Colonic mucosa (tissue), 4 donors: ENCODE measurements at places on chromosomes 11 and 22. TPM values are rescaled to one million over a fixed set of nuclear protein-coding genes. Genes with fewer than 3 reads are reported as not detected.
A peak's percentile ranks its signal among the peaks of the same experiment; 100 is the strongest.

GRCh38 chr11:96681019-96681716, 291.4 kb downstream of the JRKL start:
- H3K27me3 ChIP-seq: no peaks in the 10 kb centered on the region
- H3K27ac ChIP-seq: no peak overlapping the region
- no peak for DNase-seq
- no peak overlapping the region for H3K4me3 ChIP-seq
- no peaks in the 10 kb centered on the region for H3K4me1 ChIP-seq
- no peaks in the 10 kb centered on the region for H3K36me3 ChIP-seq

DNA sequence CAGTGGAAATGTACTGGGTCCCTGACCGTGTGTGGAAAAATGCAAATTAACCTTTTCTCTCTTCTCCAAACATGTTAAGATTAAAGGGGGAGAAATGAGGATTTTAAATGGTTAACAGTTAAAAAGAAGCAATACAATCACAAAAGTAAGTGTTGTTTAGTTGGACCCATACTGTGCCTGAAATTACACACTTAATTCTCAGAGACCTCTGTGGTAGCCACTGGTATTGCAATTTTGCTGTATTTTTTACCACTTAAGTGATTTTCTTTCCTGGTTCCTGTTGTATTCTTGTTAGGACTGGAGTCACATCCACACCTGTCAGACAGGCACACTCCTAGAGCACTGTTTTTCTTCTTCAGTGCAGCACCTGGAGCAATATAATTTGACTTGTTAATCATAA, 179.6 kb upstream of the PDGFD start:
- no peaks in the 10 kb centered on the region for H3K27me3 ChIP-seq
- no peaks in the 10 kb centered on the region for H3K36me3 ChIP-seq
- no peaks in the 10 kb centered on the region for H3K4me1 ChIP-seq
- DNase-seq: no peak

DNA sequence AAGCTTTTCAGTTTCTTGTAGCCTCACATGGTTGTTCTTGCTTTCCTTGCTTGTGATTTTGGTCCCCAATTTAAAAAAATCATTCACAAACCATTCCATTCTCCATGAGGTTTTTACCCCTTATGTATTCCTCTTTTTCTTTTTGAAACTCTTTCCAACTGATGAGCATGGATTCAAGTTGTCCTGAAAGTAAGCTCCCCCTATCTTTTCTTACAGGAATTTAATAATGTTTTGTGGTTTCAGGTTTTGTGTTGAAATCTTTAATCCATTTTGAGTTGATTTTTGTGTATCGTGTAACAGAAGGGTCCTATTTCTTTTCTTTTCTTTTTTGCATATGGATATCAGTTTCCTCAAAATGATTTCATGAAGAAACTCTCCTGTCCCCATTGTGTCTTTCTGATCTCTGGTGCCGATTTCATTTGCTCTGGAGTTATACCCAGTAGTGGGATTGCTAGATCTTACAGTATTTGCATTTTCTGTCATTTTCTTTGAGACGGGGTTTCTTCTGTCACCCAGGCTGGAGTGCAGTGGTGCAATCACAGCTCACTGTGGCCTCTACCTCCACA, 58.5 kb downstream of the LRRC74B start:
- DNase-seq: no peak
- no peaks in the 10 kb centered on the region for H3K36me3 ChIP-seq
- peaks cover 3% of the 10 kb centered on the region for H3K4me1 ChIP-seq
- H3K4me3 ChIP-seq: no peak overlapping the region
- H3K27ac ChIP-seq: no peak overlapping the region
- H3K27me3 ChIP-seq: no peaks in the 10 kb centered on the region

DNA sequence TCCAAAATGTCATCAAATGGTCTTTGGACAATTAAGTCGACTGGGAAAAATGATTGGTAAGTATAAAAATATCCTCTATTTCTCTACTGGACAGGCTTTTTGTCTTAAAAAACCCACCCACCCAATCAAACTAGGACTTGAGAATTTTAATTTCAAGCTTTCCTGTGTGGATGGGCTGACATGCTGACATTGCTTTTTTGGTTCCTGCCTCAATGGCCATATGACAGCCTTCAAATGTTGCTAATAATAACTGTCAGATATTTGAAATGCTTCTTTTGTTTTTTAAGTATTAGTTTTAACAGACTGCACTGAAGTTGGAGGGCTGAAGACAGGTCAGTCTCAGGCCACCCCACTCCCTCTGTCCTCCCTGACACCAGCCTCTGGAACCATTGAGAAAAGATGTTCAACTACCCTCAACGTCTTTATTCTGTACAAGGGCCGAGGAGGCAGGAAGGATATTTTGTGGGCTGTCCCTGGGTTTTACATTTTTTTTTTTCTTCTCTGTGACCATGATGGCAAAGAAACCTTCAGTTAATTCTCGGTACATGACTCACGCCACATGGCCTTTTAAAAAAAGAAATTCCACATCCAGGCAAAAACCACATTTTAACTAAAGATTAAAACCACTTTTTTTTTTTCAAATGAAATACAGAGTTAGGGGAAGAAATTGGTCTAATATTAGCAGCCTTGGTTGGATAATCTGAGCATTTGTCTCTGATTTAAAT, 130.4 kb downstream of the SLC1A2 start:
- H3K27me3 ChIP-seq: no peaks in the 10 kb centered on the region
- DNase-seq: no peak
- no peak overlapping the region for H3K27ac ChIP-seq
- H3K36me3 ChIP-seq: no peaks in the 10 kb centered on the region

GRCh38 chr11:132535830-132536229, 996.5 kb downstream of the OPCML start:
- DNase-seq: no peak
- H3K4me3 ChIP-seq: no peak overlapping the region
- H3K4me1 ChIP-seq: no peaks in the 10 kb centered on the region
- no peaks in the 10 kb centered on the region for H3K27me3 ChIP-seq

DNA sequence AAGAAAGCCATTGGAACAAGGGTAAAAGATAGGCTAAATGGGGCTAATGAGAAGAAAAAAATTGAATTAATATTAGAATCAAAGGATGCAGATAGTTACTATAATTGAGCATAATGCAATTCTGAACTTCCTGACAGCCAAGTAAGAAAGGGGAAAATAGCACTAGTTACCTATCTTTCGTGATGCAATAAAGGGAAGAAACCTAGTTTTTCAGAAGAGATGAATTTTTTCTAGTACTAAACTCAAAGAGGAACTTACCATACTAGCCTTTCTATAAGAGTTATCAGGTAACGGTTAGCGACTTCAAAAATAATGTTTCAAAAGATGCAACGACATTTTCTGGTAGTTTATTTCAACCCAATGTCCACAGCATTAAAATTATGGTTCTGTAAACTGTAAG, 8.8 kb upstream of the WT1 start:
- peaks cover 22% of the 10 kb centered on the region for H3K27me3 ChIP-seq
- DNase-seq: no peak
- no peaks in the 10 kb centered on the region for H3K36me3 ChIP-seq
- H3K4me3 ChIP-seq: no peak overlapping the region
- H3K27ac ChIP-seq: no peak overlapping the region

DNA sequence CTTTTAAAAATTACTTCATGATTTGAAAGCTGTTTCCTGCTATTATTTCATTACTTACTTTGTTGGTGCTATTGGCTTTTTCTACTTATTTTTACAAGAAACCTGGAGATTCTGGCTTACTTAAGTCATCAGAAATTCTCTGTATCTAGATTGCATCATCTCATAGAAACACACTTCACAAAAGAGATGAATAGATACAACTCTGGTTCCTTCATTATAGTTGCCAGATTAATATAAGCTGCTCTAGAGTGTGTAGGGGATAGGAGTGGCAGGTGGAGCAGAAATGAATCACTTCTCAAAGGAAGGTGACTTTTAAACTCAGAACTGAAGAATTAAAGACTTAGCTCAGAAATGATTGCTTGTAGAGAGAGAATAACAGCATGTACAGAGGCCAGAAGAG, 20.0 kb downstream of the CYP2R1 start:
- no peaks in the 10 kb centered on the region for H3K36me3 ChIP-seq
- H3K27me3 ChIP-seq: no peaks in the 10 kb centered on the region
- no peak overlapping the region for H3K27ac ChIP-seq
- H3K4me3 ChIP-seq: no peak overlapping the region
- H3K4me1 ChIP-seq: no peaks in the 10 kb centered on the region
- DNase-seq: no peak

- no peak overlapping the region for H3K27ac ChIP-seq
- no peak for DNase-seq
- H3K4me3 ChIP-seq: no peak overlapping the region
- no peaks in the 10 kb centered on the region for H3K36me3 ChIP-seq
These were observed 287.7 kb downstream of the TMEM135 start for GRCh38 chr11:87325490-87325872.

GRCh38 chr22:44625981-44626687, 75.9 kb upstream of the PRR5 start:
- H3K4me3 ChIP-seq: no peak overlapping the region
- no peaks in the 10 kb centered on the region for H3K27me3 ChIP-seq
- H3K4me1 ChIP-seq: no peaks in the 10 kb centered on the region
- H3K36me3 ChIP-seq: no peaks in the 10 kb centered on the region
- DNase-seq: peak; percentile 71
- no peak overlapping the region for H3K27ac ChIP-seq

- H3K36me3 ChIP-seq: no peaks in the 10 kb centered on the region
- H3K4me3 ChIP-seq: no peak overlapping the region
- no peaks in the 10 kb centered on the region for H3K4me1 ChIP-seq
- no peak for DNase-seq
- no peaks in the 10 kb centered on the region for H3K27me3 ChIP-seq
These were observed 21.1 kb downstream of the EIF3F start for GRCh38 chr11:8008212-8008611.

- no peaks in the 10 kb centered on the region for H3K4me1 ChIP-seq
- DNase-seq: no peak
- H3K27ac ChIP-seq: no peak overlapping the region
- H3K27me3 ChIP-seq: no peaks in the 10 kb centered on the region
- H3K4me3 ChIP-seq: no peak overlapping the region
- H3K36me3 ChIP-seq: no peaks in the 10 kb centered on the region
These were observed 35.3 kb upstream of the XBP1 start for GRCh38 chr22:28835630-28836189.

- no peaks in the 10 kb centered on the region for H3K27me3 ChIP-seq
- no peak for DNase-seq
- H3K27ac ChIP-seq: no peak overlapping the region
These were observed 823 bp upstream of the MUC15 start for GRCh38 chr11:26572770-26573402.

DNA sequence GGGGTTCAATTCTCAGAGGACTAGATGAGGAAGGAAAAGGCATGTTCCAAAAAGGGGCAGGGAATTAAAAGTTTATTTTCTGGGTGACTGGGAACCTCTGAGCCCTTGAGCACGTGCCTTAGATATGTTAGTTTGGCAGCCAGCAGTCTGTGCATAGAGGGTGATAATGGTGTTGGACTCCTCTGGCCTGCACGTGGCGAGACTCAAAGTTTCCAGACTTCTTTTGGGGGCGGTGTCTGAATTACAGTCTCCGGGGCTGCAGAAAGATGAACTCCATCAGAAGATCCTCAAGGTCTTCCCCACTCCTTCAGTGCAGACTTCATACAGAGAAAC, 861 bp upstream of the ZNRF3 start:
- no peaks in the 10 kb centered on the region for H3K27me3 ChIP-seq
- DNase-seq: no peak
- peaks cover 4% of the 10 kb centered on the region for H3K4me1 ChIP-seq
- H3K27ac ChIP-seq: no peak overlapping the region
- no peaks in the 10 kb centered on the region for H3K36me3 ChIP-seq
- peak overlapping the region; percentile 59 for H3K4me3 ChIP-seq

DNA sequence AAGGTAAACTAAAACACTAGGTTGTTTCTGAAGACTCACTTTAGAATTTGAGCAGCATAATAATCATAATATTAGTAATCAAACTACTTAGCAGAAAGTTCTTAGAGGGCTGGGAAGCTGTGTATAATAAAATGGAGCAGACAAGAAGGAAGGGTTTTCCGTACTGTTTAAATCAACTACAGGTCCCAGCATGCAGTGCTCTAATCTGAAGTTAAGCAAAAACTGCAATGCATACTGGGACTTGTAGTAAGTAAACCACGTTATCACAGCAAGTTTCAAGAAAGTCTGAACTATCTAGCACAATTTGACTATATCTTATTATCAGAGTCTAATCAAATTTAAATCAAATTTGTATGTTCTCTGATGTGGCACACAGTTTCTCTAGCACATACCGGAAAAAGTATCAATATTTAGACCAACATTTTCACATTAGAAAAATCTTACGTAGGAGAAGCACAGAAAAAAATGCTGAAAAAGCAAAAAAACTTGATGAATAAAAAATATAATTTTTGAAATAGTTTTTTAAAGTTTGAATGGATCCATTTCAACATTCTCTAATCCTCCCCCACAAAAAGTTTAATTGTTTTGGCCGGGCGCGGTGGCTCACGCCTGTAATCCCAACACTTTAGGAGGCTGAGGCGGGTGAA, 8.2 kb downstream of the PHF21A start:
- no peaks in the 10 kb centered on the region for H3K36me3 ChIP-seq
- H3K27me3 ChIP-seq: no peaks in the 10 kb centered on the region
- no peaks in the 10 kb centered on the region for H3K4me1 ChIP-seq
- H3K4me3 ChIP-seq: no peak overlapping the region
- peak; percentile 39 for DNase-seq

DNA sequence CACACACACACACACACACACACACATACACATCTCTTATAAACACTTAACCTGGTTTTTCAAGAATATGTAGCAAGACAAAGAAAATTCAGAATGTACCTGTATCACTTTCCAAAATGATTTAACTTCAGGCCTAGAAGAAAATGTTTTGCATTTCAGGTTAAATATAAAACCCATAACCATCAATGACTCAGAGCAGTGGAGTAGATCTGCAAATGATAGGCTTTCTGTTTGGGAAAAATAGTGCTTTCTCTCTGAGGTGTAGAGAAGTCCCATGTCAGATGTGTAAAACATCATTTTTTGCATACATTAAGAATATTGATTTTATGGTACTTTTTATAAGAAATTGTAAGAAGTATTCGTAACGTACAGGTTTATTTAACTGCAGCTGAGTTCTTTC, 116.9 kb downstream of the STK33 start:
- no peaks in the 10 kb centered on the region for H3K4me1 ChIP-seq
- no peak overlapping the region for H3K4me3 ChIP-seq
- no peak for DNase-seq
- no peak overlapping the region for H3K27ac ChIP-seq

Gene RHOD
- 8.5 TPM for total RNA-seq

Gene PYGM
- 2.7 TPM for total RNA-seq

Gene LSP1
- total RNA-seq: 23.0 TPM

Gene UBQLNL
- total RNA-seq: 0.22 TPM

Gene PSMD13
- 99.0 TPM for total RNA-seq

Gene PGA5
- total RNA-seq: not detected

Gene GGT1
- 16.8 TPM for total RNA-seq

Gene GLYATL1
- 1.6 TPM for total RNA-seq

Gene OSM
- total RNA-seq: 0.21 TPM

Gene TRIM22
- 16.6 TPM for total RNA-seq

Gene OR4A47
- not detected for total RNA-seq

Gene MYEOV
- 8.2 TPM for total RNA-seq

Gene KRTAP5-10
- not detected for total RNA-seq

Gene LMO2
- total RNA-seq: 11.3 TPM

Gene C22orf31
- total RNA-seq: 0.32 TPM
